ENCODE measurements at places on chromosomes 11 and 22.

GRCh38 chr11:58742981-58743880, 11.5 kb upstream of the GLYAT start:
- no peak for DNase-seq

- no peak for DNase-seq
Observed at GRCh38 chr11:10715571-10715970, 22.0 kb upstream of the IRAG1 start.

DNA sequence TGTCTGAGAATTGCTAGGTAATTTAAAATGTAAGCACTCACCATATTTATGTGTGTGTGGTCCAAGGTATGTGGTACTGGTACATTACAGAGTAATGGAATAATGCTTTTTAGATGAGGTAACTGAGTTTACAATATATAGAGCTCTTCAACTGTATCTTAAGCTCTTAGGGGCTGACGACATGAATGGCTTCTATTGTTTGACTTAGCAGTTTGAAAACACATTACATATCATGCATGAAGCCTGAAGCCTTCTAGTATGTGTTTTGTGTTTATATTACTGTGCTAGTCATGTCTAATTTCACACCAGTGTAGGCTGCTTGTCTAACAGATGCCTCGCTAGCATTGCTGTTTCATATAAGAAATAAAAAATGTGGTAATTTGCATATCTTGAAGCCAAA, 37.2 kb downstream of the GAS2 start:
- no peak for DNase-seq

DNA sequence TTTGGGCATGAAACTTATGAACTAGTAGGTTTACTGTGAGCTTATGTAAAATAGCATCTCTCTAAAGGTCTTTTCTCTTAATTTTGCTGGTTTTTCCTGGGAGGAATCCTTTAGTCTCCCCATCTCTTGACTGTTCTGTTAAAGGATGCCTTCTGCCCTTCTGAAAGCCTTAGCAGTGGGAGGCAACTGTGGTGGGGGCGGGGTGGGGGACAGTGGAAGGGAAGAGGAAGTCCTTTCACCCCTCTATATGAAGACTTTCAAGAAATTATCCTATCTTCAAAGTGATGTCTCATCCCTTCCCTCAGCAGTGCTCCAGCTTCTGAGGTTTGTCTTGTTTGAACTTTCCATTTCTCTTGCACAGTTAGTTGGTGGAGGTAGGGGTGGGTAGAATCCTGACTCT, 73.1 kb downstream of the ELP4 start:
- no peak for DNase-seq

DNA sequence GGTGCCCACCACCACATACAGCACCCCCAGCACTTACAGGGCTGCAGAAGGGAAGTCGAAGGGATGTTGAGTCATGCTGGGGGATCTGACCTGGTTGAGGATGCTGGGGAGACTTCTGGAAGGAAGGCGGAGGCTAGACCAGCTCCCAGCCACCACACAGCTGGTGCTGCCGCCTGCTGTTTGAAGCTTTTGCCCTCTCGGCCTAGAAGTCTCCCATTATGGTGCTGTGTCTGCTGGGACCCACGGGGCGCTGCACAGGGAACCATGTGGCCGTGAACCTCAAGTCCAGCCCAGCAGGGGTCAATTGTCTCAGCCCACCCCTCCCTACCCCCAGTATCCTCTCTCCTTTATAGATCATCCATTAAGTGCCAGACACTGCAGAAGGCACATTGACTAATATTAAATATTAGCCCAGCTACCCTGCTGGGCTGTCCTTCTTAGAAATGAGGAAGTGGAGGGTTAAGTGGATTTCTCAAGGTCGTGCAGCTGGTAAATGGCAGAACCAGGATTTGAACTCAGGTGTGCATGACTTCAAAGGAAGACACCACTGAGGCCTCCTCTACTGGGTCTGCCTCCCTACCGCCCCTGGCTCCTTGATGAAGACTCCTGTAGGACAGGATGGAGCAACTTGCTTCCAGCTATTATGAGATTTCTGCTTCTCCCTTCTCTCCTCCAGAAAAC, 49.7 kb downstream of the CYTH4 start:
- DNase-seq: no peak

GRCh38 chr22:47616396-47617020, 854.1 kb downstream of the TBC1D22A start:
- DNase-seq: no peak

GRCh38 chr11:125214601-125215565, 50.3 kb downstream of the PKNOX2 start:
- no peak for DNase-seq
